ENCODE measurements at places on chromosomes 5 and 9.
A peak's percentile ranks its signal among the peaks of the same experiment; 100 is the strongest.

DNA sequence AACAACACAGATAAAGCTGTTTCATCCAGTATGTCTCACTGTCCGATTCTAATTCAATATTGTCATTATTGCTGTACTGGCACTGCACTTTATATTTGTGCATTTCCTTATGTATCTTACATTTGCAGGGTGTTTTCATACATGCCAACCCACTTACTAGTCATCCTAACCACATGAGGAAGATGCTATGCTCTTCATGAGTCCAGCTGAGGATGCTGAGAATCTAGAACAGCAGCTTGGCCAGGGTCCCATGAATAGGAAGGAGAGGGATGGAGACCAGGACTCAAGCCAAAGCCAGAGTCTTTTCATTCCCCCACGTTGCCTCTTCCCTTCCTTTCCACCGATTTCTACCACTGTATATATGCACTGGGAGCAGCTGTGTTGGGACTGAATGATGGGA is 292.8 kb upstream of the KLF4 start:
- no peak for DNase-seq

- no peak for DNase-seq
Measured at GRCh38 chr5:136686192-136686872, 321.0 kb upstream of the TRPC7 start.

DNA sequence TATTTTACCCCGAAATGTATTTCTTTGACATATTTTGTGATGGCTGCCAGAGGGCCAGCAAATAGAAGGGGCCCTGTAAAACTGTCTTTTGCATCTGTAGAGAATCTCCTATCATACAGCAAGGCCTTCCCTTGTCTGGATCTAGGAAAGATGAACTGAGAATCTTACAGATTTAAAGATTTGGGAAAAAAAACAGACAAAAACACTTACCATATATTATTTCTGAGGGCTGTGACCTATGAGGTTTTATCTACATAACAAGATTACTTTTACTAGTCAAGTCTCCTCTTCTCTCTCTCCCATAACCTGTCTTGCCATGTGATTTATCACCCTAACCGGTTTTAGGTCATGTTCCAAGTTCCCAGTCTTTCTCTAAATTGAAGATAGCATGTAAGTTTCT is 599.2 kb upstream of the CDH6 start:
- no peak for DNase-seq

- no peak for DNase-seq
Measured at GRCh38 chr5:140635291-140636257, 2.6 kb upstream of the CD14 start.

DNA sequence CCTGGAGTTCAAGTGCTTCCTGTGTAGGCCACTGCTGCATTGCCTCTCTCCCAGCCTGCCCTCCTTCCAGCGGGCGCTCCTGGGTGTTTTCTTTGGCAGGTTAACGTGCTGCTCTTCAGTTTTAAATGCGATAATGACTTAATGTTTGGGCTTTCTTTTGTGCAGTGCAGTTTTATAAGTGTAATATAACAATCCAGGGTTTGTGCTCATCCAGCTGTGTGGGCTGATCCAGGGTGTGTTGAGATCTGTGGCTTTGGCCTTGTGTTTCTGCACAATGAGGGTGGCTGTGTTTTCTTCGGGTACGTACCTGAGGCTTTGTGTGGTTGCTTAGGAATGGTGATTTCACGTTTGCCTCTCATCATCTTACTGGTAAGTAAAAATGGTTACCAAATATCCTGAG is 50.6 kb downstream of the PCSK5 start:
- DNase-seq: no peak

DNA sequence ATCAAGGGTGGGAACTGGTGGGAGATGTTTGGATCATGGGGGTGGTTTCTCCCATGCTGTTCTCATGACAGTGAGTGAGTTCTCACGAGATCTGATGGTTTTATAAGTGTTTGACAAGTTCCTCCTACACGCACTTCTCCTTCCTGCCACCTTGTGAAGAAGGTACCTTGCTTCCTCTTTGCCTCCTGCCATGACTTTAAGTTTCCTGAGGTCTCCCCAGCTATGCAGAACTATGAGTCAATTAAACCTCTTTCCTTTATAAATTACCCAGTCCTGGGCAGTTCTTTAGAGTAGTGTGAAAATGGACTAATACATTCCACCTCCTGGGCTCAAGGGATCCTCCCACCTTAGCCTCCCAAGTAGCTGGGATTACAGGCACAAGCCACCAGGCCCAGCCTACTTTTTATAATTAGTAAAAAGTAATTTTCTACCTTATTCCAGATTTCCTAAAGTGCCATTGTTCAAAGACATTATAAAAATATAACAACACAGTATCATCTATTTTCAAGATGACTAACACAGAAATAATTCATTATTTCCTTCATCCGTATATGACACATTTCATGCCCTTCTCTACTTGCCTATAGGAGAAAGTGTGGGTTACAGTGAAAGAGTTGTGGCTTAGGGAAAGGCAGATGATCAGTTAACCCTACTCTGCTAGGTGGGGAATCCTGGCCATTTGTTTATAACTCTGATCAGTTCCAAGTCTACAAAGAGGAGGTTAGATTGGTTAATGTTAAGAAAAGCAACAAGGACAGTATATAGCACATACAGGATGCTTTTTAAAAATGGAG is 99.9 kb downstream of the TTC39B start:
- no peak for DNase-seq

DNA sequence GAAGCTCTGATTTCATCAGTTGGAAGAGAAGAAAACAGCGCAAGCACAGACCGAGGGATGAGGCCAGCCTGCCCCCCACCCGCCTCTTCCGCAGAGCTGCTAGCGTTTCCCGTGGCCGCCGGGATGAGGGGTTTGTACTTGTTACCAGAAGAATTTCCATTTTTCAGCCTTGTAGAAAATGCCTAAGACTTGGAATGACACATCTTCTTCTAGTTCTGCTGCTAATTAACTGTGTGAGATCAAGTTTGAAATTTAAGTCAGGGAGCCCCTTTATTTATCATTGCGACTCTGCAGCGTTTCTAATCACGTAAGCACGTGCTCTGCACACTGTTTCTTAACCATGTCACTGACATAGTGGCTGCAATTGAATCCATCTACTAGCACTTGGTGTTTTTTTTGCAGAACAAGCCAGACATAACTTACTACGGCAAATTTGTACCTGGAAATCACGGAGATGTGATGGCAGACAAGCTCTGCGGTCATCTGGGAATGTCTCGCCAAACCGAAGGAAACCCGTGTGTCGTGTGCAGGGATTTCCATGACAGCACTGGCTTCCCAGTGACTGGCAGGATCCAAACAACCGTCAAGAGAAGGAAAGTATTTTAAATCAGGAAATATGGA is 41.8 kb upstream of the ROR2 start:
- DNase-seq: no peak

GRCh38 chr5:53392073-53392472 is 88.4 kb upstream of the FST start:
- DNase-seq: no peak

GRCh38 chr5:146944019-146944418 is 65.5 kb upstream of the PPP2R2B start:
- no peak for DNase-seq

DNA sequence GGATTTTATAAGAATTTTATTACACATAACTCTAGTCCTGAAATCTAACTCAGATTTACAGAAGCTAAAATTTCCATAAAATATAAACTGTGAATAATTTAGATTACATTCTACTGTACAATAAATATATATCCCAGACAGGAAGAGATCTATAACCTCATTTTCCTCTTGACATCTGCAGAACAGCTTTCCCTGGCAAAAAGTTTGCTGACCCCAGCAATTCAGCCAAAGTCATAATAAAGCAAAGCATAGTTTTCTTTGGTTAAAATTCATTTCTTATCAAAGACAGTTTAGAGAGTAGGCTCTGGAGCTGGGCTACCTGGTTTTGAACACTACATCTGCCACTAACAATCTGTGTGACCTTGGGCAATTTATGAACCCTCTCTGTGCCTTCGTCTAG is 372.5 kb downstream of the CAAP1 start:
- DNase-seq: no peak

DNA sequence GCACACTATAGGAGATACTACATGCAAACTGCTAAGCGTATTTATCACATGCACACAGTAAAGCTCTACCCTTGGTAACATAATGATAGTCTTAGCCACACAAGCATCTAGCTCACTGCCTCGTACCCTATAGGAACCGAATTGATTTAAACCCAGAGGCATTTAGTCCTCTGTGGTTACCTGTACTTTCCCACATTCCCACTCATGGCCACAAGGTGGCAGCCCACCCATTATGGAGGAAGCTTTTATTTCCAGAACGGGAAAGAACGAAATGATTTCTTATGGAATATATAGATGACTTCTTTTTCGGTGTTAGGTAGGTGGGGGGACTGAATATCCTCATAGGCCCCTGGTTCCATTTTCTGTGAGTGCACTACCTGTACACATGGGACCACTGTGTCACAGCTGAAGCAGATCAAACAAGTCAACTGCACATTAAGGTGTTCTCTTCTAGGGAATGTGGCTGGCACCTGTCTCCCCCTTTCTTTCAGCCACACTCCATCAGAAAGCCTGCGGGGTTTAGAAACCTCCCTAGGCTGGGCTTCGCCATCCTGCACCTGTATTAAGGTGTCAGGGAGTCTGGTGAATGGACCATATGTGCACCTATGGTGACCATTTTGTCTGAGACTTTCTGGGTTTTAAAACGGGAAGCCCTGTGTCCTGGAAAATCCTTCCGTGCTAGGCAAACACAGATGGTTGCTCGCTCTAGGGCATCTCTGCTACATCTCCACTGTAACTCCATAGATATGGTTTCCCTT is 313.2 kb downstream of the SLIT3 start:
- DNase-seq: peak; percentile 23

- no peak for DNase-seq
Measured at GRCh38 chr9:83473488-83473971, 64.7 kb downstream of the FRMD3 start.

DNA sequence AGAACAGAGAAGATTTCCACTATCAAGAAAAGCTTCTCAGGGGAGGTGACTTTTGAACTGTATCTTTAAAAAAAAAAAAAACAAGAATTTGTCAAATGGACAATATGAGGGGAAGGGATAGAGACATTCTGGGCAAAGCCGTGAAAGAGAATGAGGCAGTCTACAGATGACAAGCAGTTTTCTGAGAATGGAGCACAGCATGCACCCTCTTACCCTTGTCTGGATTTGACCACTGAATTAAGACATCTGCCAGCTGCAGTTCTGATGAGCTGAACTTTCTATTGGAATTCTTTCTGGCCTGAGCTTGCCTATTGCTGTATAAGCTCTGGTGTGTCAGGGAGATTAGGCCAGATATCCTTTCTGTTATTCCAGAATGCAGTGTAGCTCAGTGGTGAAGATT is 10.3 kb upstream of the RANBP3L start:
- no peak for DNase-seq

DNA sequence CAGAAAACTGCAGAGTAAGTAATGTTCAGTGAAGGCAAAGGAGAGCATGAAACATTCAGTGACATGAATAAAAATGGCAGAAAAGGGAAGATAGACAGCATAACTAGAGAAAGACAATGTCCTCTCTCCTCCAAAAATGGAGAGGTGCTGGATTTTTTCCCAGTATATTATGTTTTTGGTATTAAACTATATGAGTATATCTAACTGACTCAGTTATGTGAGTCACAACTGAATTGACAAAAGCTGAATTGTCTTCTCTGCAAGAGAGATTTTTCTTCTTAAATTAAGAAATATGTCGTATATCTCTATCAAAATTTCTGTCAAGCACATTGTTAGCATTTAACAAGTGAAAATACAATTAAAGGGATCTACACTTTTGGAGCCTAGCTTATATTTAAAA is 375.1 kb downstream of the CHSY3 start:
- DNase-seq: no peak

DNA sequence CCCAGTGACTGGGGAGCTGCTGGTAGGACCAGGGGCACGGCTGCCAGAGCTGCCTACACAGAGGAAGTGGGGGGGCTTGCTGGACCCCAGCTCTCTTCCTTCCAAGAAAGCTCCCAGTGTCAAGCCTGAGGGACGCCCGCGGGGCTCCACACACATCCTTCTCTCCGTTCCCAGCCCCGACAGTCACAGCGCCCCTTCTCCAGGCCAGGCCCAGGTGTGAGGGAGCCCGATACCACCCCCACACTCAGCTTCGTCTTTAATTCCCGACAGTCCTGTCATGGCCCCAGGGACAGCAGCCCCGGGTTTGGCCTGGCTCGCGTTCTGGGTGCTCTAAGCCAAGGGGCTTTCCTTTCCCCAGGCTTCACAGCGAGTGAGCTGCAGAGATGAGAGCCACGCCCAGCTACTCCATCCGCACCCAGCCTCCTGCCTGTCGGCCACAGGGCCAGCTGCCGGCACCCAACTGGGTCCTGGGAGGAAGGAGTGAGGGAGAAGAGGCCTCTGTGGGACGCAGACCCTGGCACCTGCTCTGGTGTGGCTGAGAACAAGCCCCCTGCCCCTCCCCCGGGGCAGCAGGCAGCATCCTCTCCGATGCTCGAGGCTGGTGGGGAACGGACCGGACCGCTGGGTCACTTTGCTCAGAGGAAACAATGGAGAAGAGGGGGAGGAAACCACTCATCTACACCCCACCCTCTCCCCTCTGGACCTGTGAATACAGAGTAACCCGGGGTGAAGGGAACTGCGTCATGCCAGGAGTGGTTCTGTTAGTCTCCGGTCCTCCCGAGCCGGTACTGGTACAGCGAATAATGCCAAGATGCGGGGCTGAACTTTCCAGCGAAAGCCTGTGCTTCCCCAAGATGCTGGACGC is 53.9 kb upstream of the PHYKPL start:
- DNase-seq: no peak

DNA sequence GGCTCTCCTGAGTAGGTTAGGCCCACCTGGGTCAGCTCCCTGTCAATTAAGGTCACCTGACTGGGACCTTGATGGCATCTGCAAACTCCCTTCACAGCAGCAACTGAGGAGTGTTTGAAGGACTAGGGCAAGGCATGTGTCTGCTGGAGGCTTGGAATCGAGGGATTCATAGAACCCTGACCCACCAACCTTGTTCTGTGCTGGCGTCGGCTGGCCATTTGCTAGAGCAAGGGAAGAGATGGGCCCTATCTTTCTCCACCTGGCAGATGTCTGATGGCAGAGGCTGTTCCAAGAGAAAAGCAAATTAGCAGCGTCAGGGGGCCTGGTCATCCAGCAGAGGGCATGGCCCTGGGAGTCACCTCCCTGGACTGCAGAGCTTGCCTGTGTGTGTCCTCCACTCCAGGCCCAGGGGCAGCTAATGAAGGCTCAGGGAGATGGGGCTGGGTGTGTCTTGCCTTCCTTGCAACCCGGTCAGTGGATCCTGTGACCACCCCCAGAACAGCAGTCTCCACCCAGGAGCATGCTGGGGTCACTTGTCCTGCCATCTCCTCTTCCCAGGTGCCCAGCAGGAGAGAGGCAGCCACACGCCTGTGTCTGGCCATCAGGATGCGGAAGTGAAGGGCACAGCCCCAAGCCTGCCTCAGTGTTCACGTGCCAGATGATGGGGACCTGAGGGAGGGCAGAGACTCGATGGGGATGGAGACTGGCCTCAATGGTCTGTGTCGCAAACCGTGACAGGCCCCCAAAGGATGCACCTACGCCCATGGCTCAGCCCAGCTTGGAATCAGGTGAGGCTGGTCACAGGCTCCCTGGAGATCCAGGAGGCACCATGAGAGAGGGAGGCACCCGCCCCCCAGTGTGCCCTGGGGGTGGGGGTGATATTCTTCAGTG is 53.9 kb downstream of the BARX1 start:
- no peak for DNase-seq

All from stimulated activated naive CD4-positive, alpha-beta T cell treated with Interleukin-2 at 50 U/mL for 16 hours (primary cell).